Stimulated activated CD4-positive, alpha-beta T cell treated with anti-CD3 and anti-CD28 coated beads, TNF-alpha, amount 100 ng/mL, for 4 hours (primary cell): ENCODE measurements at places on chromosomes 3 and 15.

- no peak for DNase-seq
Measured at GRCh38 chr3:13011573-13012220, 61.5 kb downstream of the IQSEC1 start.

DNA sequence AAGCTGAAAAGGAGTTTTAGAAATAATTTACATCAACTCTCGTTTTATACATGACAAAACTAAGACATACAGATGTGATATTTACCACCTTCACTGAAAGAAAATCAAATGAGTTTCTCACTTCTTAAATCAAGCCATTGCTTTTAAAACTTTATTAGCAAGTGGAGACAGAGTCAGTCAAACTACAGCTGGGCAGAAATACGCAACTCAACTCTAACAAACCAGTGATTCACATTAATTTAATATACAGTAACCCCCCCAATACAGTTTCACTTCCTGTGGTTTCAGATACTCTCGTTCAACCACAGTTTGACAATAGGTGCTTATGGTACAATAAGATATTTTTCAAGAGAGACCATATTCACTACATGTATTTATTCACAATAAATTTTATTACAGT, 477.1 kb downstream of the MAGI1 start:
- DNase-seq, result no peak

GRCh38 chr3:99410789-99411311, 227.5 kb upstream of the COL8A1 start:
- no peak for DNase-seq

- no peak for DNase-seq
Measured at GRCh38 chr15:81897057-81897677, 148.7 kb downstream of the MEX3B start.

DNA sequence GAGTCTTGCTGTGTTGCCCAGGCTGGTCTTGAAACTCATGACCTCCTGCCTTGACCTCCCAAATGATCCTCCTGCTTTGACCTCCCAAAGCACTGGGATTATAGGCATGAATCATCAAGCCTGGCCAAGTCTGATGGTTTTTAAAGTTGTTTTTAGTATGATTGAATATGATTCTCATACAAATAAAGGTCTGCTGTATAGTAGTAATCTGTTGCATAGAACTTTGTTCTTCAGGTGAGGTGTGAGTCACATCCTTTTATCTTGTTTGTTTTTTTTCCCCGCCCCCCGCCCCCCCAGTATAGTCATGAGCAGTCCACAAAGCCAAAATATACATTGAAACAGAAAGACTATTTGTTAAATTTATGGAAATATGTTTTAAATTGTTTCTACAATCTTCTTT, 39.0 kb downstream of the UBE2E2 start:
- DNase-seq, result no peak

GRCh38 chr3:154678041-154678654, 248.2 kb upstream of the GPR149 start:
- no peak for DNase-seq

- no peak for DNase-seq
Measured at GRCh38 chr3:149534671-149535332, 60.3 kb downstream of the TM4SF4 start.

- peak; percentile 33 for DNase-seq
Measured at GRCh38 chr3:46695177-46695961, 1.9 kb upstream of the ALS2CL start.

- no peak for DNase-seq
Measured at GRCh38 chr3:127637546-127637945, 8.6 kb downstream of the PODXL2 start.

DNA sequence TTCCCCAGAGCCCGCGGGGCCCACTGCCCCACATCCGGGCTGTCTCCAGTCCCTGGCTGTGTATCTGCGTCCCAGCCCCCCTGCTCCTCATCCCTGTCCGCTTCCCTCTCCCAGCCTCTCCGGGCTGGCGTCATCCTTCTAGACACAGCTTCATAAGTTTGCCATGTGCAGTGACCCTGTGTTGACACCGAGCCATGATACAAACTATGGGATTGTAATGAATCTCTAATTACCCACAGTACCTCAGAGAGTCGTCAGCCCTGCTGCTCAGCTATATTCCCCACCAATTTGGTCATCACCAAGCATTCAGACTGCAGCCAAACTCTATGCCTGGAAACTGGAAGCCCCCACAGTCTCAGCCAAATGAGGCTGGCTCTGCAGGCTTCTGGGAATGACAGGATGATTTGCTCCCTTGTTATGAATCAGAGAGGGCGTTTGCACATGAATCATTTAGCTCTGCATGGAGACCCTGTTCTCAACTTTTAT, 466.1 kb upstream of the ATP11B start:
- no peak for DNase-seq

DNA sequence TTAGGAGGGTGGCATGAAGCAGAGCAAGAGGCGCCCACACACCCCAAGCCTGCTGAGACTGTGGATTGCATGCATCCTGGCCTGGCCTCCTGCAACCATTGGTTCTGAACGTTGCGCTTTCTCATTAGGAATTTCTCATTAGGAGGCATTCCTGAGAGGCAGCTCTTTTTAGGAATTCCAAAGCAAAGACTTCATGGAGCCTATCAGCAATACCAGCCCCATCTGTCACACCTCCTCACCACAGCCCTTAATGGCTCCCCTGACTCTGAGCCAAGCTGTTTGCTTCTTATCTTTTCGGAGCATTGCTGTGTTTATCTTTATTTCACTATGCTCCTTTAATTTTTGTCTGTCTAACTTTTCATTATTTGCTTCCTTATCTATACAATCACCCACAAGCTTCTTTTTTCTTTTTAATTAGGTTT, 226.9 kb downstream of the CACNA2D3 start:
- DNase-seq, result no peak

DNA sequence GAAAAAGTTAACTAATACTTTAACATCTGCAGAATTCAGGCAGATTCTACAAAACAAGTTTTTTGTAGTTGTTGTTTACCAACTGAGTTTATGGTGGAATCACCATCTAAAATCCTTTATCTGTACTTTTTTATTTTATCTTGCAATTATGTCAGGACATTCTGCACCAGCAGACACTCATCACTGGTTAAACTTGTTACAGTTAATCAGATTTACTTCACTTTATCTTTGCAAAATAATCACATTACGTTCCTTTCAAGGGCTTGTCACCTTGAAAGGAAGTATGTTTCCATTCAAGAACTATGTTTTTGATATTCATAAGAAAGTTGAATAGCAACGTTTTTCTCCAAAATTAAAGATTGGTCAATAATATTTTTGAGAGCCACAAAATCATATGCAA, 796.6 kb upstream of the ROBO1 start:
- DNase-seq, result no peak

DNA sequence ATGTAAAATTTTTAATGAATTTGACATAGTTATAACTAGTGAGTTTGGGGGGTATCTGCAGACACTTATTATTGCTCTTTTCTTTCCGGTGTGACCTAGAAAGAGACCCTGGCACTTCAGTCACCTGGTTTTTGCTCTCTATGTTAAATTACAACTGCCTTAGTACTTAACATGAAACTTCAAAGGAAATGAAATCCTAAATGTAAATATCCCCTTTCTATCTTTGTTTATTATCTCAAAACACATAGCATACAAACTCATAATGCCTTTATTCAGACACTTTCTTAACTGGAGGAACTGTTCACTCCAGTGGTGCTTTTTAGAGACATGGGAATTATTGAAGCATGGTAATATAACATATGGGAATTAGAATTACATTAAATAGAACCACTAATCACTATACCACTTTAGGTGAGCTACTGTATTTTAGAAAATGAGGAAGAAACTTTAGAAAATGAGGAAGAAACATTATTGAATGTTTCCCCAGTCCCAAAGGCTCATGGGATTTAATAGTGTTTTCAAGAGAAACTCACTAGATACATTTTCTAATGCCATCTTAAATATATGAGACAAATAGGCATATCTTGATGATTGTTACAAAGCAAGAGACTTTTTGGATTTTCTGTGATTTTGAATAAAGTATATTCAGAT, 119.5 kb upstream of the MLF1 start:
- no peak for DNase-seq

GRCh38 chr3:11624704-11625375, 18.9 kb downstream of the VGLL4 start:
- DNase-seq, result no peak

GRCh38 chr3:98185180-98185579, 18.7 kb downstream of the OR5H15 start:
- DNase-seq, result no peak

GRCh38 chr3:184228376-184229137, 828 bp upstream of the VWA5B2 start:
- DNase-seq, result no peak

GRCh38 chr15:86813892-86814291, 734.2 kb downstream of the AGBL1 start:
- no peak for DNase-seq

DNA sequence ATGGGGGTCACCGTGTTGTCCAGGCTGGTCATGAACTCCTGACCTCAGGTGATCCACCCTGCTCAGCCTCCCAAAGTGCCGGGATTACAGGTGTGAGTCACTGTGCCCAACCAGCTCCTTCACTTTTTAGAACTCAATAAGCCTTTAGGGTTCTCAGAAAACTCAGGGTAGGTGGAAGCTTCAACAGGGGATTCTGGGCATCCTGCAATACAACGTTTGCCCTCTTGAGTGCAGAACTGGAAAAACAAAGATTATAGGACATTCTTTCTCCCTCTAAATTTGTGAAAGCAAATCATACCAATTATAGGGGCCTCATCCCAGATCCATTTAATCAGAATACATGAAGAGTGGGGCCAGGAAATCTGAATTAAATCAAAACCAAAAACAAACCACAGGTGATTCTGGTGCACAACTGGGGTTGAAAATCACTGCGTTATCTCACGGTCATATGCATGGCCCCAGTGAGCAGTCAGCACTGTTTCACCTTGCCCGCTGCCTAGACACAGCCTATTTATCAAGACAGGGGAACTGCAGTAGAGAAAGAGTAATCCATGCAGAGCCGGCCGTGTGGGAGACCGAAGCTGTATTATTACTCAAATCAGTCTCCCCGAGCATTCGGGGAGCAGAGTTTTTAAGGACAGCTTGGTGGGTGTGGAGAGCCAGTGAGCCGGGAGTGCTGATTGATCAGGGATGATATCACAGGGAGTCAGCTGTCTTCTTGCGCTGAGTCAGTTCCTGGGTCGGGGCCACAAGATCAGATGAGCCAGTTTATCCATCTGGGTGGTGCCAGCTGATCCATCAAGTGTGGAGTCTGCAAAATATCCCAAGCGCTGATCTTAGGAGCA, 58.4 kb downstream of the TMEM44 start:
- DNase-seq, result no peak

- DNase-seq, result no peak
Measured at GRCh38 chr3:194773771-194774455, 88.2 kb downstream of the FAM43A start.

DNA sequence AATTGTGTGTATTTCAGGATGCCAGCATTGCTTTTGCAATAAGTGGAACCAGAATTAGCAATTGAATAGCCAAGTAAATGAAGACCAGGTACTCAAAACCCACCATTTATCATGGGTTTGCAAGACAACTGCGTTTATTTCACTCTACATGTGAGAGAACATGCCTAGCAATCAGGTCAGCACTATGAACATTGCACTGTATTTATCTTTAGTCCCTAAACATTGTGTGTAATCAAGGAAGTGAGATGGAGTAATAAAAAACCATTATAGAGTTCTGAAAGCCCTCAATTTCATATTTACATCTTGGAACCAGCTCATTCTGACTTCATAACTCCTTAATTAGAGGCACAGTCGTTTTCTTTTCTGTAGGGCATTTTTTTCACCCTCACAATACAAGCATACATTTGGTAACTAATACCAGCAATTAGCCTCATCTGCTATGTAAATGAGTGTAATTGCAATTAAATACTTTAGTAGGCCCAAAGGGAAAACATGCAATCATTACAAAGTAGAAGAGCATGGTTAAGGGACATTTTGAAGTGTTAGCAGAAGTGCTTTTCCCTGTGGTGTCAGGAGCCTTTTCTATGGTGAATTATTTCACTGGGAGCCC, 153.1 kb upstream of the DPH6 start:
- DNase-seq, result no peak

- no peak for DNase-seq
Measured at GRCh38 chr3:26202169-26202568, 412.3 kb downstream of the OXSM start.

DNA sequence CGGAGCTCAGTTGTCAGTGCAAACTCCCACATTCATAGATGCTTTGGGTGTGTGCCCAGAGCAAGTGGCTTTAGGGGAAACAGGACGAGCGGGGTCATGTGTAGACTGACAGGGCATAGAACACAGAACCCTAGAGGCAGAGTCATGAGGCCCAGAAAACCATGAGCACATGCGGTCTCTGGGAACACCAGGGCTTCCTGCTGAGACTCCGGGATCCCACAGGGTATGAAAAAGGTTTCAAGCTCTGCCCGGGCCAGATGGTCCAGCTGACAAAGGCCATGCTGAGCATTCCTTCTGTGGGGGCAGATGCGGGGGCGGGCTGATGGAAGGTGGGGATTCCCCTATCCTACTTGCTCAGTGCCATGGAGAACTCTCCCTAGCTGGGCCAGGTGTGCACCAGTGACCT, 44.8 kb downstream of the ROPN1B start:
- no peak for DNase-seq

DNA sequence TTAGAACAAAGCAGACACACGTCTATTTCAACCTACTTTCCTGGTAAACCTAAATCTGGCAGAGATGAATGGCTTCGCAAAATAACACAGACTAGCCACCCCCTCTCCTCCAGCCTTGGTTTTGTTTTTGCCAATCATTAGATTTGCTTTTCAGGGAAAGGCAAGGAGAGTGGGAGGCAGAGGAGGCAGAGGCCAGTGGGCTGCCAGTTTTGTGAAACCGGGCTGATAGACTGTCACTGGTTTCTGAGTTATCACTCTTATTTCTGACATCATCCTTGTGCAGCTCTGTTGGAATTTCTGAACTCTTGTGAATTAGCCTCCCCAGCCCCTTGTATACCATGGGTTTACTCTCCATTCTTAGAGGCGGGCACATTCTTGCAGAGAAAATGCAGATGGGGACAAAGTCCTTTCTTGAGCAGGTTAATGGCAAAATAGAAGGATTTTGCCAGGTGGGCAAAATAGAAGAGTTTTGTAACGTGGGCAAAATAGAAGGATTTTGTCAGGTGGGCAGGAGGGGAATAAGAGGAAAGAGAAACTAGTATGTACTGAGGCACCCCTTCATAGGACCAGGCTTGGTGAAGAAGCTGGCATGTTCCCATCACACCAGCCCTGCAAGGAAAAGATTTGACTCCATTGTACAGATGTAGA, 3.2 kb upstream of the FEM1B start:
- DNase-seq, result no peak

DNA sequence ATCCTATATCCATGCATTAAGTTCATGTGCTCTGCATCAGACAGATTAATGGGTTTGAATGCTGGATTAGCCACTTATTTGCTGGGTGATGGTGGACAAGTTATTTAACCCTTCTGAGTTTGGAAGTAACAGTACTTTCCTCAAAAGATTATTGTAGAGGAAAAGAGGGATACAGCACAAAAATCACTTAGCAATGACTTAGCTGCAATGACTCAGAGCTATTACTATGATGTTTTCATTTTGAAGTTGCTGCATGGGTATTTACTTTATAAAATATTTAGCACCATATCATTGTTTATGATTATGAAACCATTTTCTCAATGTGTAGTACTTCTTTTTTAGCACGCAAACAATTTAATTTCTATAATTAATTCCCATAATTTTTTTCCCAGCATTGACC, 248.4 kb downstream of the MYRIP start:
- no peak for DNase-seq
